Non-pigmented ciliary epithelial cell (primary cell): ENCODE measurements at places on chromosomes 1 and 21.

DNA sequence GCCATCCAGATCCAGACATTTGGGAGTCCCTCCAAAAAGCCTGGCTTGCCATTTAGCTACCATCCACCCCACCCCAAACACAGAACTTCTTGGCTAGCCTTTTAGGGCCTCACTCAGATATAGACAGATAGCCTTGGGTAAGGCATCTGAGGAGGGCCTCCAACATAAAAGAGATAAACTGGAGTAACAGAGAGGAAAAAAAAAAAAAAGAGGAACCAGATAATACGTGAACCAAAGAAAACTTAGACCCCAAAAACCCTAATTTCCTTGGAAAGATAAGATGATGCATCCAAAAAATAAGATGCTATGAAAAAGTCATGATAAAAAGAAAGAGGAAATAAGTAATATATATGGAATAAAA, 19.8 kb upstream of the LSS start:
- no peak for DNase-seq

GRCh38 chr1:150928286-150928685, 2.1 kb downstream of the SETDB1 start:
- DNase-seq = no peak

DNA sequence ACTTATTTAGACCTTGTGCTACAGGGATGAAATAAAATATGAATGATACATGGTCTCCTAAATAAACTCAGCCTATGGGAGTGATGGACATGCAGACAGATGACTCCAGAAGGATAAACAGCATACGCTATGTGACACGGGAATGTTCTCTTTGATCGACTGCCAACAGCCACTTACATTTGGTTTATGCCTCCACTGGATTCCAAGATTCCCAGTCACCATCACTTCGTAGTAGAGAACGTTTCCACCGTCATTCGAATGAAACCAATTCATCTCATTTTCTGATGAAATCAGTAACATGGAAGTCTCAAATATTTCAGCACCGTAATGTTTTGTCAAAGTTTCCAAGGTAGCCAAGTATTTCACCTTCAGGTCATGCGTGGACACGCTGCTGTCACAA, 99.7 kb downstream of the JAK1 start:
- no peak for DNase-seq

DNA sequence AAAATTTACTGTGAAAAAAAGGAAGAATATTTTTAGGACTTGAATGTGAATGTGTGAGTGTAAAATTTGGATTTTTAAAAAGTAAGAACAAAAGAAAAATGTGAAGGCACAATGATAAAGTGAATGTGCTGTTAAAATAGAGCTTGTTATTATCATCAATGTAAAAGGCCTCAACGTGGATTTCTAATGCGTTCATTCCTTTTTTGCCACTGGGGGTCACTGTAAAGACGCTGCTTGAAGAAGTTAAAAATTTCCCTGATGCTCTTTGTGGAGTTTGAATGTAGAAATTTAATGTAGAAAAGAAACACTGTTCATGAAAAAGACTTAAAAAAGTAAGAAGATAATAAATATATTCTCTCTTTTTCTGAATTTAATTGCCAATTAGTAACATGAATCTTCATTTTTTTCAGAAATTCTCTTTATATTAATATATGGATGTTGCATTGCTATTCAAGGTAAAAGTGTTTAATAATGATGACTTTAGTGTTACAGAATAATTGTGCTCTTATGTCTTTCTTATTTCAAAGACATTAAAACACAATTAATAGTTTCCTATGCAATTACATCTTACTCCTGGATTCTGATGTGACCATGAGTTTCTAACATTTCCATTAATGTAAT, 161.5 kb downstream of the DNM3 start:
- peak; percentile 40 for DNase-seq

GRCh38 chr1:235960809-235961208, 94.1 kb upstream of the LYST start:
- no peak for DNase-seq

GRCh38 chr1:162250004-162250730, 126.5 kb downstream of the SPATA46 start:
- DNase-seq = no peak

GRCh38 chr1:104932949-104933679, 1183.4 kb downstream of the AMY1C start:
- DNase-seq = no peak

DNA sequence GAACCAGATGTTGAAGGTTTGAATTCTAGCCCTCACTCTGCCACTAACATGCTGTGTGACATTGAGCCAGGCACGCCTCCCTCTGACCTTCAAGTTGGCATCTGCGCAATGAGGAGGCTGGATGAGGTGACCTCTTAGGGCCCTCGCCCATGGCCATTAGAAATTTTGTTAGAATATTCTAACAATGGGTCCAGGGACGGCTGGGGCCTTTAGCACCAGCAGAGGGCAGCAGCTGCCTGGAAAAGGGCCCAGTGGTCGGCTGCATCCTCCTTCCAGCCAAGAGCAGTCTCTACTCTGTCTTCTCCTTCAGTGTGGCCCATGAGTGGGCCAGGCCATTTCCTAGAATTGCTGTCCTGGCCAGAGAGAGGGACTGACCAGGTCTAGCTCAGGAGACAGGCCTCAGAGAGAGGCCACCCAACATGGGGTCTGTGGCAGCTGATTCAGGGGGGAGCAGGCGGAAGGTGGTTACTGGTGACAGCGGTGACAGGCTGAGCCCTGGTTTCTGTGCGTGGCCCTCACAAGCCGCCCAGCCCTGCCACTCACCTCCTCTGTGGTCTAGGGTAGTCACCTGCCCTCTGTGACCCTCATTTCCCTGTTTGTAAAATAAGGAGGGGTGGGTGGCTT, 101.3 kb upstream of the ACTL8 start:
- no peak for DNase-seq

DNA sequence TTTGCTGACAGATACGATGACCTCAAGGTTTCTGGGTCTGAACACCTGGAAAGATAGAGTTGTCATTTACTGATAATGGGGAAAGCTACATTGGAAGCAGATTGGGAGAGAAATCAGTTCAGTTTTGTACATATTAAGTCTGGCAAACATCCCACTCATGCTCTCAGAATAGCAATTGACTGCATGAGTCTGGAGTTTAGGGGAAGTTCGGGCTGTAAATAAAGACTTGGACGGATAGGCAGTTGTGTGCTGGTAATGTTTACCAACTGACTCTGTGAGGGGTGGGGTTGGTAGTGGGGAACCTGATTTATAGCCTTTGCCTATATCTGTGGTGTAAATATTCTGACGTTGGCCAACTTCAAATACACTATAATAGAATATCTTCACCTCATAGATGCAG, 4.0 kb downstream of the H6PD start:
- DNase-seq = no peak

GRCh38 chr1:116288201-116288598, 84.8 kb upstream of the ATP1A1 start:
- DNase-seq = no peak

DNA sequence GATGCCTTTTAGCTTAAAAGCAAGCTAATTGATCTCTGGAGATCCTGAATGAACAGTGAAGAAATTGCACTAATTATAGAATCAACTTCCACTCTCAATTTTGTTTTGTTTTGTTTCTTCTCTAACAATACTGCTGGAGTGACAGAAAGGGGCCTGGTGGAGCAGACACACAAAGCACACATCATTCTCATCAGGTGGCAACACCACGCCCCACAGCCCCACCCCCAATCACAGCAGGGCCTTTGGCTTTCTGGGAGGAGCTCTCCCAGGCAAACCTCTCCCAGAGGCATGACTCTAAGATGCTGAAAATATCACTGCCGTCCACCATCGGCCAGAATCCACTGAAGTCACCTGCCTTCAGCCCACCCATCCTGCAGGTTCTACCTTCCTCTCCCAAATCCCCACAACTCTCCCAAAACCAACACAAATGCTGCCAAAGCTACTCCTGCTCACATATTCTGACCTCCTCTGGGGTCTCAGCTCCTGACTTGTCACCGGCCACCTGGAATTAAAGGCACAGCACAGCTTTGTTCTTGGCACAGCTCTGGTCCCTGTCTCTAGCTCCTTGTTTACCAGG, 120.7 kb downstream of the GRIK3 start:
- DNase-seq = no peak

DNA sequence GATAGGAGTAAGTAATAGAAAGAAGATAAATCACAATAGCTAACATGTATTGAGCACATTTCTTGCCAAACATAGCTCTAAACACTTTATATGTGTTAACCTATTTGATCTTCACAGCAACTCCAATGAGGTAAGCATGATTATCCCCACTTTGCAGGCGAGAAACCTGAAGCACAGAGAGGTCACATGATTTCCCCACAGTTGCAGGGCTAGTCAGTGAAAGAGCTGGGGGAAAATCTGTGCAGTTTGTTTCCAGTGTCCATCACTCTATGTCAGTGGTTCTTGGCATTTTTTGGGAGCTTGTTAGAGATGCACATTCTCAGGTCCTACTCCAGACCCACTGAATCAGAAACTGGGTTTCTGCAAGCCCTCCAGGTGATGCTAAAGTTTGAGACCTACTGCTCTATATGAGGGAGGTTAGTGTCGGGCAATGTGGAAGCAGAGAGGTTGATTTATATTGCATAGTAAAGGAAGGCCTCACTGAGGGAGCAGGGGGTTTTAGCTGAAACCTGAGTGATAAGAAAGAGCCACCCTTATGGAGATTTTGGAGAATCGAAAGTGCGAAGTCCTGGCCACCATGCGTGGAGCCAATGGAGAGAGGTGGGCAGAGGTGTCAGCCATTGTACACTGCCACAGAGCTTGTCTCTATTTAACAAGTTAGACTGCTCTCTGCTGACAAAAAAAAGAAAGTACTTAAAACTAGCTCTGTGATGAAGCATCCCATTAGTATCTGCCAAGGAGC, 20.9 kb downstream of the MCOLN3 start:
- DNase-seq = no peak

DNA sequence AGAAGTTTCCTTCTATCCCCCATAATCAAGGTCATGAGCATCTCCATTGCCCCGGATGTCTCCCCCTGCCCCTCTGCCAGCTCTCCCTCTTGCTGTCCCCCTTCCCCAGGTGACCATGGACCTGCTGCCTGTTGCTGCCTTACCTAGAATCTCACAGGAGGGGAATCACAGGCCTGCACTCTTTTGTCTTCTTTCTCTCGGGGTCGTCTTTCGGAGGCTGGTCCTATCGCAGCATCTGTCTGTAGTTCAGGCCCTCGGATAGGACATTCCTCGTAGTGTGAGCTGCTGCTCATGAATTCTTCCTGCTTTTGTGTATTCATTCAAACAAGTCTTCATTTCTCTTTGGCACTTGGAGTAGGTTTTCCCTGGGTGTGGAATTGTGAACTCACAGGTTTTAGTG, 39.9 kb upstream of the ACTRT2 start:
- DNase-seq = no peak

- DNase-seq = no peak
These were observed 63.5 kb downstream of the CCDC185 start for GRCh38 chr1:223456747-223457146.

DNA sequence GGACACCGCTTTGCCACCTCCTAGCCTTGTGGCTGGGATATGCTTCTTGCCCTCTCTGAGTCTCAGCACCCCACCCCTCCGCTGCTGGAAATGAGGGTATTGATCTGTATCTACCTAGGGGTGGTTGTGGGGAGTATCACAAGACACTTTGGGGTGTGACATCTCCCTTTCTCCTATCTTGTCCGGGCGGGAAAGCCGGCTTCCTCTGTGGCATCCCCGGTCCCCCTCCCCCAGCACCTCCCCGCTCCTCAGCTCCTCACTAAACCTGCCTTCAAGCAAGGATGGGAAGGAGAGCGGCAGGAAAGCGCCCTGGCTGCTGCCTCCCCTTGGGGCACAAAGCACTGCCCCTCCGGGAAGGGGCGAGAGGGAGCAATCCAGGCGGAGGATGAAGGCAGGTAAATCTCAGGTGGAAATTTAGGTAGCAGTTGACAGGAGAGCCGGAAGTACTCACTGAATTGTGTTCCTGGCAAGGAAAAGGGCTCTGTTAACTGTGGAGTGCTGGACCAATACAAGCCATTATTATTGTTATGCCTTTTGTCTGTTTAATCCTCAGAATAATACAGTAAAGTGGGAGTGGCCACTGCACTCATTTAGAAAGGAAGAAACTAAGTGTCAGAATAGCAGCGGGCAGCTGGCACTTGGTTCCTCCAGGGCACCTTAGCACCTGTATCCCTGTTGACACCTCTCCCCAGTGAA, 49.0 kb upstream of the LRP8 start:
- no peak for DNase-seq

- DNase-seq = no peak
These were observed 46.1 kb upstream of the SRP9 start for GRCh38 chr1:225731491-225731890.

DNA sequence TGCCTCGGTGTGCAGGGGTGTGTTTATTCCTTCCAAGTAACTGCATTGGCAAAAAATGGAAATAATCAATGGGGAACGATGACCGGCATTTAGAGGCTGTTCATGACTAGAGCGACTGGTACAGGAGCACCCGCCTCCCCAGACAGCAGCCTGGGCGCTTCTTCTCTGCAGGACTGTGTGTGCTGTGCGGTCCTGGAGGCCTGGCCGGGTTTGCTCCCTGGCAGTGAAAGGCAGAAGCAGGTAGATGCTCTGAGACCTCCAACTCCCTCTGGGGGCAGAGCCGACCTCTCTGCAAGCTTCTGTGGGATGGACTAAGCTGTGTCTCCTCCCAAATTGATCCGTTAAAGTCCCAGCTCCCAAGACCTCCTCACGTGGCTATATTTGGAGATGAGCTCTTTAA, 59.2 kb upstream of the ACTRT2 start:
- DNase-seq = no peak

DNA sequence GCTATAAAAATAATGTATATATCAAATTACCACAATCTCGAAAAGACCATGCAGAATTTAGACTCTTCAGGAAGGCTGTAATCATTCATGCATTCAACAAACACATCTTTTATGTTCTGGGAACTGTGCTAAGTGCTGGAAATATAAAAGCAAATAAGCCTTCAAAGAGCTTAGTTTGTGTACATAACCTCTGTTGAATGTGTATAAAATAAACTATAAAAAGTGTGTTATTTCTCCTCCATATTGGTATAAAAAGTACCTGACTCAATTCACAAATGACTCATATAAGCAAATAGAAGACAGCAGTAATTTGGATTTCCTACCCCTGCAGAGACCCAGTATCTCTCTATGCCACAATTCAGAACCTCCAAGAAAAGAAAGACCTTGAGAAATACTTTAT, 36.8 kb downstream of the RAB3GAP2 start:
- no peak for DNase-seq

- DNase-seq = no peak
These were observed 3.4 kb downstream of the HMGN1 start for GRCh38 chr21:39345440-39345839.

DNA sequence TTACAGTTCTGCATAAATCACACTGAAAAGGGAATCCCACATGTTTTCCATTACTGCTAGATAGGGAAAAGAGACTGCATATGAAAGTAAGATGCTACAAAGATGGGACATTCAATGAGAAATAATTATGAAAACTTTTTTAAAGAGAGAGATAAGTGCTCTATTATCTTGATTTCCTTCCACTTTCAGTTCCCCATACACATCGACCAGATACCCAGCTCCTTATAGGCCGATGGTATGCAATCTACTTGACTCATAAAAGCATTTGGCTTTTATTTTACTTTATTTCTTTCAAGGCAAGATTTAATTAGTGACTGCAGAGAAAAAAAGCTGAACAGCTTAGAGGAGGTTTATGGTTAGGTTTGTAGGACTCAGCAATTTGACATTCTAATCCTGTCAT, 13.1 kb downstream of the BRINP2 start:
- DNase-seq = no peak

- no peak for DNase-seq
These were observed 46.4 kb downstream of the CACHD1 start for GRCh38 chr1:64516301-64516700.
